ENCODE measurements at places on chromosomes 7 and 10.
A peak's percentile ranks its signal among the peaks of the same experiment; 100 is the strongest.

GRCh38 chr10:8639486-8640185 lies 585.1 kb downstream of the GATA3 start:
- no peak for DNase-seq

- DNase-seq = no peak
Observed at GRCh38 chr7:50709151-50709550, 73.5 kb downstream of the GRB10 start.

GRCh38 chr7:79782256-79782655 lies 328.8 kb upstream of the MAGI2 start:
- DNase-seq = no peak

DNA sequence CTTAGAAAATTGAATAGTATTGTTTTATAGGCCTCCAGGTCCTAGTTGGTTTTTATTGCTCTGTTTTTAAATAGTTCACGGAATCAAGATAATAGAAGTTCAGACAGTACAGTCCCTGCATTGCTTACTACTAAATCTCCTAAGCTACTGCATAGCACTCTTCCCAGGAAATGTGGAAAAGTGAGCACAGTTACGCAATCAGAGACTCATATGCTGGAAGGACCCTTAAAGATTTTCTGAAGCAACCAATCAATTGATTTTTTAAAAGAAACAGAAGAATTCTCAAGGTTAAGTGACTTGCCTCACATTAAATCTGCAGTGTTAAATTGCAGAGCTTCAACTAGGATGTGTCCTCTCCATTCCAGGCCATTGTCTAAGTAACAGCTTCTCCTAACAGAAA lies 23.1 kb upstream of the DIP2C start:
- no peak for DNase-seq

- no peak for DNase-seq
Observed at GRCh38 chr7:2545746-2546425, 9.4 kb downstream of the BRAT1 start.

GRCh38 chr10:132107949-132108877 lies 42.5 kb downstream of the JAKMIP3 start:
- DNase-seq = no peak

- DNase-seq = no peak
Observed at GRCh38 chr10:86178401-86179152, 188.0 kb downstream of the GRID1 start.

- no peak for DNase-seq
Observed at GRCh38 chr10:14327527-14327926, 3.2 kb downstream of the FRMD4A start.

- DNase-seq = no peak
Observed at GRCh38 chr7:116331020-116331419, 120.7 kb downstream of the TES start.

DNA sequence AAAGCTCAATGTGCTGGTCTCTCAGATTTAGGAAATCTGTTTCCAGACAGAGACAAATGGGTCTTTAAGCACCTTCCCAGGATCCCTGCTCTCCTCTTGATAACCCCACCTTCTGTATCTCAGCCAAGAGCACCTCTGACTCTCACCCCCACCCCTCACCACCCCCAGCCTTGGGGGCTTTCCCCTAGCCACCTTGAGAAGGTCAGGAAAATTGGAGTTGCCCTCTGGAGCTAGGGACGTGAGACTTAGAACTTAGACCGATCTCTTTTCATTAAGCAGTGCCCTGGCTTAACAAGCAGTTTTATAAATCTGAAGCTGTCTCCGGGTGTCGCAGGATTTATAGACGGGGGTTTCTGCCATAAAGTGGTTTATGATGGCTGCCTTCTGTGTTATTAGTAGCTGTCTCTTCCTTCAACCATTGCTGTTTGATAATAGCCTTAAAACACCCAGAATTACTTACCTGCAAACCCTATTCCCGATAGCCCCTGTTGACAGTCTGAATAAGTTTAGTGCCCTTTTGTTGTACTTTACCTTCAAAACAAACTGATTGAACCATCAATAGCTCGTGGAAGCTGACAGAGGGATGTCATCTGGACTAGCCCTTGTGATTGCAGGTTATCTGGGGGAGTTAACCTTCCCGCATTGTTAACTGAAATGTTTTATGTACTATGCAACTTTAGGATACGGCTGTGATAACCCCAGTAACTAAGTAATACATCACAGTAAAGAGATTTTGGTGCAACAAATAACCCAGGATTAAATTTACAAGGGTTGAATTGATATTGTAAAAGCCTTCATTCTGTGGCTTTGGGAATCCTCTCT lies 621.5 kb downstream of the LRMDA start:
- DNase-seq = no peak

GRCh38 chr10:132685921-132686680 lies 99.8 kb downstream of the NKX6-2 start:
- DNase-seq = no peak

- no peak for DNase-seq
Observed at GRCh38 chr10:17386616-17387075, 67.7 kb downstream of the ST8SIA6 start.

GRCh38 chr10:128817636-128818035 lies 649.4 kb upstream of the MGMT start:
- no peak for DNase-seq

- DNase-seq = no peak
Observed at GRCh38 chr7:128221929-128222403, 19.1 kb upstream of the LEP start.

DNA sequence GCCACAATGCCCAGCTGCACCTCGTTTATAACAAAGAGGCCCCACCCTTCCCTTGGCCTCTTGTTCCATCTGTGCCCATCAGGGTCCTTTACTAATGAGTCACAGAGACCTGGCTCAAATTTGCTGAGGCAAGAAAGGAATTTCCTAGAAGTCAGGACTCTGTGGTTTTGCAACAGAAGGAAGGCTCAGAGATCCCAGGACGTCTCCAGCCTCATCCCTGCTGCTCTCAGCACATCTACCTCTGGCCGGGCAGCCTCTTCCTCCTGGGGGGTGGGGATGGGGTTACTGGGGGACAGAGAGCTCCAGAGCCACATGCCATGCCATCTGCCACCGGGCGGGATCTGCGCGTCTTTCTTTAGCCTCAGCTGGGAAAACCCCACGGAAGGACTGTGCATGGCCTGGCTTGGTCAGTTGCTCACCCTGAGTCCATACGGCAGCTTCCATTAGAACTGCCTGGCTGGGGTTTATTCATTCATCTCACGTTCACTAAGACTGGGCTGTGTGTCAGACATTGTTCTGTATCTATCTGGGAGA lies 41.9 kb upstream of the PSMG3 start:
- DNase-seq = no peak

DNA sequence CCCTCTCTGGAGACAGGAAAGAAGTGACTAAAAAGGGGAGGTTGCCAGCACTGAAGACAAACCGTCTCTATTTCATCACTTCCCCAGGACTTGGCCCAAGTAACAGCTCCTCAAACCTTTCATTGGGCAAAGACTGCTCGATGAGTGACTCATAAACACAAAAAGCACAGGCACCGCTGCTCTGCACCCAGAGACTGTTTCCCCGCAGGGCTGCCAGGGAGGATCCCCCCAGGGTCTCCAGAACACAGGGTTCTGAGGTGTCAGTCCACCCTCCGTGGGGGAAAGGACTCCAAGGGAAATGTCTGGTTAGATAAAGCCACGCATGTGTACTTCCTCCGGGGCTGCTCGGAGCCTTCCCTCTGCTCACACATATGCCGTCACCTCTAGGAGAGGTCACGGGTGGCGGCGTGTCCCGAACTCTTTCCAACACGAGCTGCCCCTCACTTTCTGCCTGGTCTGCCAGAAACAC lies 59.9 kb downstream of the INSIG1 start:
- no peak for DNase-seq

GRCh38 chr10:92068900-92069299 lies 145.3 kb downstream of the BTAF1 start:
- no peak for DNase-seq

GRCh38 chr7:71547426-71547825 lies 415.5 kb downstream of the GALNT17 start:
- DNase-seq = no peak

DNA sequence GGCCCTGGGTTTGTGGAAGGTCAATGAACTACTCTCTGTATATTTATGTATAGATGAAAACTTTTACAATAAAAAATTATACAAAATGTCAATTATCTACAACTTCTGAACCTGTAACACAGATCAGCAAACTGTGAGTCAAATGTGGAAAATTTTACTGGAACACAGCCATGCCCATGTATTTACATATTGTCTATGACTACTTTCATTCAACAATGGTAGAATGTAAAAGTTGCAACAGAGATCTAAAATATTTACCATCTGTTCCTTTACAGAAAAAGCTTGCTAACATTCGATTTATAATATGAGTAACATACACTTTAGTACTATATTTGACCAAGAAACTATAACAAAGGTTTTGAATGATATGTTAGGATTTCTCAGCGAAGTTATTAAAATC lies 481.6 kb downstream of the PARD3 start:
- DNase-seq = no peak

GRCh38 chr7:74554178-74554577 lies 100.5 kb downstream of the GTF2IRD1 start:
- no peak for DNase-seq

GRCh38 chr10:605632-606325 lies 83.7 kb downstream of the DIP2C start:
- no peak for DNase-seq

DNA sequence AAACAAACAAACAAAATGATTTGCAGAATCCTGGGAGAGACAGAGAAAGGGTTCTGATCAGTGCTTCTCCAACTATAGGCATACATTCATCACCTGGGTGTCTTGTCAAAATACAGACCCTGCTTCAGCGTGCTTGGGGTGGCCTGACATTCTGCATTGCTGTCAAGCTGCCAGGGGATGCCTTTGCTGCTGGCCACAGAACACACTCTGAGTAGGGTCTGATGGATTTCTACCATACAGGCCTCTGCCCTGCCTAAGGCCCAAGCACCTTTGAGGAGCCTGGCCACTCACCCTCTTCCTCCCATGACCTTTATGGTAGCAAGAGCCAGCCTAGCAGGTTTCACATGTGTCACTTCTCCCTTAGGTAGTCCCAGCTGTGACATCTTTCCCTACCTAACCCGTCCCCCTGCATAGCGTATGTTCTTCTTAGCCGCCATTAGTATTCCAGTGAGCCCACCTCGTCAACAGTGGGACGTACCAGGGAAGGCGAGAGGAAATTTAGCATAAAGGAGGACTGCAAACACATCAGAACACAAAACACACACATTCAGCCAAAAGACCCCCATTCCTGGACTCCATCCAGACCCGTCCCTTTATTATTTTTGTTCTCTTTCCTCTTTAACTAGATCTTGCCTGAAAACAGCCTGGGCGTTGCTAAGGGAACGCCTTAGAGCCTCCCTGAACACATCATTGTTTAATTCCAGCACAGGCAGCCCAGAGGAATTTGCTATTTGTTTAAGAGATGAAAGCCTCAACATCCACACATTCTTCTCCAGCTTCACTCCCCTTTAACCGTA lies 43.9 kb upstream of the PODXL start:
- no peak for DNase-seq

- DNase-seq = peak; percentile 25
Observed at GRCh38 chr7:98107313-98107721, 655 bp downstream of the LMTK2 start.

GRCh38 chr7:104089061-104089460 lies 99.6 kb upstream of the RELN start:
- no peak for DNase-seq

GRCh38 chr7:37180828-37181549 lies 267.7 kb downstream of the ELMO1 start:
- DNase-seq = no peak

DNA sequence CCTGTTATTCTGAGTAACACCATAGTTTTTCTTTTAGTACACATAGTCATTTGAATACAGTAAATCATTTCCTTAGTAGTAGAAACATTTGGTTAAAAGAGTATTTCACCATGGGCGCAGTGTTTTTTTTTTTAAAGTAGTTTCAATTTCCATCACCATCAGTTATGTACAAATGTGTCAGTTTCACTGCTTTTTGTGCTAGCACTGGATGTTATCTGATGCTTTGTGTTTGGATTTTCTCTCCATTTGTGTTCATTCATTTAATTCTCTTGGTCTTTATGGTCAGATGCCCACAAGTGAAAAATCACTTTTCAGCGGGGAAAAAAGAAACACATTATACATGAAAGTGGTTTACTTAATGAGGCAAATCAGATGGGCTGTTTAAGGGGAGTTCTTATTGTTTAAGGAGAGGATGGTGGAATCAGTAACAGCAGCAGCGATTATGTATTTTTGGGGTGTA lies 16.0 kb upstream of the HK1 start:
- no peak for DNase-seq

DNA sequence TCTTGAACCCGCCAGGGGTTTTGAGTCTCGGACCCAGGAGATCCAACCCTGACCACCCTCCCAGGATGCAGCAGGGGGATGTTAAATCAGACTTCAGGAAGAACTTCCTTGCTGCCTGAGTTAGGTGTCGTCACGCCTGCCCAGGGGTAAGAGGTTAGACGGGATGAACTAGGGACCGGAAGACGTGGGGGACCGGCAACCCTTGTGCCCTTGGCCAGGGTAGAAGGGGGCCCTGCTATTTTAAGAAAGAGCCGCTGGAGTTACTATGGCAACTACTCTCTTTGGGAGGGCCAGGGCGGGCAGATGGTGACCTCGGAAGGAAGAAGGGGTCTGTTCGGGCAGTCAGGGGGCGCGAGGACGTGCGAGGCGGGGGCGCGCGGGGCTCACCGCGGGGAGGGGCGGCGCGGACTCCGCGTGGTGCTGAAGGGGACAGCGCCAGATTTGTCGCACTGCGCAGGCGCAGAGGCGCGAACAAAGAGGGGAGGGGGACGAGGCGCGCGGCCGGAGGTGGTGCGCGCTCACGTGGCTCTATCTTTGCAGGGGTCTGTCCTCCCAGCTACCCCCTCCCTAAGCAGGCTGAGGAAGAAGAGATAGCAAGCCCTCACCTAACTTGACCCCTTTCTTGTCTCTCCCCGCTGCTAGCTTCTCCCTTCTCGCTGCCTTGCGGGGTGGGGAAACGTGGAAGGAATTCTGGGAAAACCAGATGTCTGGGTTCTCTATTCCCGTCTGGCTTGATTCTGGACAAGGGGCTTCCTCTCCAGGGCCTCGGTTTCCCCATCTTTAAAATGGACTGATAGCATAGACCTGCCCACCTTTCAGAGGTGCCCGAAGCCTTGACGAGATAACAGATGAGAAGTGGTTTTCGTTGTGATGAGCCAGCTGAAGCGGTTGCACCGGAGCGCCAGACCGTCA lies 940 bp upstream of the PSD start:
- peak; percentile 62 for DNase-seq

DNA sequence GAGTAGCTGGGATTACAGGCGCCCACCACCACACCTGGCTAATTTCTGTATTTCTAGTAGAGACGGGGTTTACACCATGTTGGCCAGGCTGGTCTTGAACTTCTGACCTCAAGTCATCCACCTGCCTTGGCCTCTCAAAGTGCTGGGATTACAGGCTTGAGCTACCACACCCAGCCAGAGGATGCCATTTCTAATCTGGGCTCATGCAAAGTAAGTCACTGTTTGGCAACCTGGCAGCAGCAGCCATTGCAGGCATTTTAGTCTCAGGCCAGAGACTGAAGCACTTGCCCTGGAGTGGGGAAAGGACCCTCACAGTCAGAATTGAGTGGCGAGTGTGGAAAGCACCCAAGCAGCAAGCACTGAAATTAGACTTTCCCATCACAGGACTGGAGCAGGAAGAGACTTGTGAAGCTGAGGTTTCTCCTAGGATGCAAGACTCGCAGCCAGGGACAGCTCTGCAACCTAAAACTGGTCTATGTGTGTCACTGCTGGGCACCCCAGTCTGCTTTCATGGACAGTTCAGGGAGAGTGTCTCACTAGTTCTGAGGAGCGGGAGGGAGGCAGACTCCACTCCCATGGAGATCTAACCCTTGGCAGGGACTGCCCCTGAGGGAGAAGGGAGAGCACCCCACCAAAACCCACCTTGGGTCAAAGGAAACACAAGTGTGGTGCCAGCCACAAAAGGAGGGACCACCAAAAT lies 27.6 kb downstream of the SNX13 start:
- no peak for DNase-seq

Measured in T-helper 2 cell (primary cell).